Substantia nigra (tissue), 51 donors: ENCODE measurements at places on chromosomes 12 and 14.

GRCh38 chr14:29016050-29016900 is 249.7 kb downstream of the FOXG1 start:
- DNase-seq, result no peak

DNA sequence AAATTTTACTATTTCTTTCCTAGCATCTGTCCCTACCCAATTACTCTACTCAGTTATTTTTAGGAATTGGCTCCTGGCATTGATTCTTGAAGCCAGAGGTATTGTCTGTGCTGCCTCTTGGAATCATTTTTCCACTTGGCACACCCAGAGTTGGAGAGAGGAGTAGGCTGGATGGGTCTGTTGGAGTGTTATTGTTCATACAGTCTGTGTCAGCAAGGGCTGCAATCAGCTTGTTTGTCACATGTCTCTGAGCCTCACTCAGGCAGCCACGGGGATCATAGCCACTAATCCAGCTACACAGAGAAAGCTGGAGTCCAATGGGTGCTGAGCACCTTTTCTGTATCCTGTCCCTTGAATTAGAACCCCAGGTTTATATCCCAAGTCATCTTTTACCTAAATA is 176.0 kb upstream of the DYRK2 start:
- DNase-seq, result no peak

GRCh38 chr12:95700316-95700785 is 90.2 kb downstream of the NTN4 start:
- DNase-seq, result no peak

DNA sequence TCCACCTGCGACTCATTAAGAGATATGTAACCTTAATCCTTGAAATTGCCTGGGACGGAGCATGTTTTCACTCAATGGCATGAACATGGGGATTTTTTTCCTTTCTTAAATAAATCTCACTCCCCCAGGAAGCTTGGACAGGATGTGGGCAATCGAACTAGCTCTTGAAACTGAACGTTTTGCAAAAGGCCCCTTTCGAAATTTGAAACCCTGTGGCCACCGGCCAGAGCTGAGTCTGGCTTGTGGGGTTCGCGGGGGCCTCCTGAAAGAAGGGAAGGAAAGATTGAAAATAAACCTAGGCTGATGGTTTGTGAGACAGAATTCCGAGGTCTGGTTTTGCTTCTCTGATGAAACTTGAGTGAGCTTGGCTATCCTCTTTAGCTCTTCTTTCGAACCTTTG is 101.4 kb upstream of the RTL1 start:
- DNase-seq, result peak; percentile 8

GRCh38 chr12:106296179-106296877 is 6.2 kb upstream of the TCP11L2 start:
- no peak for DNase-seq

GRCh38 chr12:101327051-101327450 is 47.1 kb downstream of the UTP20 start:
- no peak for DNase-seq

DNA sequence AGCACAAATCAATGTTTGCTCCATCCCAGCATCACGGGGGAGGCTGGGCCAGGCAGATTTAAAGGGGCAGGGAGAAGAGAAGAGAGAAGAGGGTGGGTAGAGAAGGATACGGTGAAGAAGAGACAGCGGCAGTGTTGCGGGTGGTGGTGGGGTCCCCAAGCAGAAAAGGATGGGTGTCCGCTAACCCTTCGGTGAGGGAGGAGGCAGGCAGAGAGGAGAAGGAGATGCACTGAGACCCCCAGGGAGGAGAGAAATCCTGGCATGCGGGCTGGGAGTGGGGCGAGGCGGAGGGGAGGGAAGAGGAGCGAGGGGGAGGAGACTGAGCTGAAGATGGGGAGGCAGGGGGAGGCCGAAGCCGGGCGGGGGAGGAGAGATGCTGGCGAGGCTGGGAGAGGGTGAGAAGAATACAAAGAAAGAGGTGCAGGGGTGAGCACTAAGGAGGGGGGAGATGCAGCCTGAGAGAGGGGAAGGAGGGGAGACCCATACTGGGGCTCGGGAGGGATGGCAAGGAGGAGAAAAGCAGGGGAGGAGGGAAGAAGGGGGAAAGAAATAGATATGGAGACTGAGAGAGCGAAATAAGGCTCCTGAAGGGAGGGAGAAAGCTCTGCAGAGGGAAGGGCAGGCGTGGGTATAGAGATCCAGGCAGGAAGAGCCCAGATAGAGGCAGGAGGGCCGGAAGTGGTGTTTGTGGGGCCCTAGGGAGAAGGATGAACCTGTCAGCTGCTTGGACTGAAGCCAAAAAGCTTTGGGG is at the start of gene JPH4:
TSS of gene JPH4 (minus strand) at position 231 of the 751 bp plus-strand sequence. CDS start 1,337 bp downstream, outside the sequence.
- no peak for DNase-seq

GRCh38 chr14:67837011-67837624 is 17.5 kb downstream of the RAD51B start:
- DNase-seq, result no peak
